ENCODE measurements at places on chromosomes 12 and 14.

- DNase-seq = no peak
Observed at GRCh38 chr14:91968280-91968679, 20.8 kb upstream of the FBLN5 start.

DNA sequence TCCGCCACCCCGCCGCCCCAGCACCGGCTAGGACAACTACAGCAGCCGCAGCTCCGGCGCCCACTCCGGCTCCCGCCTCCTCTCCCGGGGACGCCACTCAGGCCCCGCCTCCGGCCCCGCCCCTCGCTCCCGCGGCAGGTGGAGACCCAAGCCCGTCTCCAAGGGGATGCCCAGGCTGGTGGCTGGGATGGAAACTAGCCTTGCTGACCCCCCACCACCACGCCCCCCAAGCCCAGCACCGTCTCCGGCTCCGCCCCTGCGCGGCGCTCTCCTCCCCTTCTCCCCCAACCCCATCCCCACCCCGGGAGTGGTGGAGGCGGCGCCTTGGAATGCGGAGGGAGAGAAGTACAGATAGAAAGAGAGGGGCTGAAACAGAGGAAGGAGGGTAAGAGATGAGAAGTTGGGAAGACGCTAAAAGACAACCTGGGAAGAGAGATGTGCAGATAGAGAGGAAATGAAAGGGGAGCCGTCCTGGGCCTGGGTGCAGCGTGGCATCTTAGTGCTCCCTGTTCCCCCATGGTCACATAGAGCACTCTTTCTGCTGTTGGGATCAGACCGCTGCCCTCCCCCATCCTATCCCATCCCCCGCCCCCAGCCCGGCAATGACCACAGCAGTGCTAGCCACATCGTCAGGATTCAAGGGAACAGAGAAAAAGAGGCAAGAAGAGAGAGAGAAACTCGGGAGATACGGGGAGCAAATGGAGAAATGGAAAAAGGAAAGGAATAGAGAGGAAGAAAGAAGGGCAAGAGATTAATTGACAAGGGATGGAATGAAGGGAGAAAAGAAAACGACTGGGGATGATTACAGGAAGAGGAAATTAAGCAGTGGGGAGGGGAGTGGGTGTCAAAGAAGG is at the start of gene ITGA7:
Gene ITGA7 (minus strand): TSS at position 64 of the 854 bp plus-strand sequence. CDS start 222 bp downstream, outside the sequence.
- peak; percentile 23 for DNase-seq

DNA sequence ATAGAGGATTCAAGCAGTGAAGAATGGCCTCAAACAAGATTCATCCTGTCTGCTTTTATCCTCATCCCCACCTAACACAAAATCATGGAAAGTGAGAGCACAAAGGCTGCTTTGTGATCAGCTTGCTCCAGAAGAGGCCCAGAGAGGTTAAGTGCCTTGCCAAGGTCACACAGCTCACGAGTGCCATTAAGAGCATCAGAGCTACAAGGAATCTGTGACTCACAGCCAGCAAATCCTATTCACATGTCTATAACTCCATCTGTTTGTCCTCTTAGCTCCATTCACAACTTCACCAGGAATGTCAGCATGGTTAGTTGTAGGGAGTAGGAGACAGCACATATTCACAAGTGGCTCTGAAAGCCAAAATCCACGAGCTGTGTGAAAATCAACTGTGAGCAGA is 79.8 kb downstream of the TTC9 start:
- no peak for DNase-seq

DNA sequence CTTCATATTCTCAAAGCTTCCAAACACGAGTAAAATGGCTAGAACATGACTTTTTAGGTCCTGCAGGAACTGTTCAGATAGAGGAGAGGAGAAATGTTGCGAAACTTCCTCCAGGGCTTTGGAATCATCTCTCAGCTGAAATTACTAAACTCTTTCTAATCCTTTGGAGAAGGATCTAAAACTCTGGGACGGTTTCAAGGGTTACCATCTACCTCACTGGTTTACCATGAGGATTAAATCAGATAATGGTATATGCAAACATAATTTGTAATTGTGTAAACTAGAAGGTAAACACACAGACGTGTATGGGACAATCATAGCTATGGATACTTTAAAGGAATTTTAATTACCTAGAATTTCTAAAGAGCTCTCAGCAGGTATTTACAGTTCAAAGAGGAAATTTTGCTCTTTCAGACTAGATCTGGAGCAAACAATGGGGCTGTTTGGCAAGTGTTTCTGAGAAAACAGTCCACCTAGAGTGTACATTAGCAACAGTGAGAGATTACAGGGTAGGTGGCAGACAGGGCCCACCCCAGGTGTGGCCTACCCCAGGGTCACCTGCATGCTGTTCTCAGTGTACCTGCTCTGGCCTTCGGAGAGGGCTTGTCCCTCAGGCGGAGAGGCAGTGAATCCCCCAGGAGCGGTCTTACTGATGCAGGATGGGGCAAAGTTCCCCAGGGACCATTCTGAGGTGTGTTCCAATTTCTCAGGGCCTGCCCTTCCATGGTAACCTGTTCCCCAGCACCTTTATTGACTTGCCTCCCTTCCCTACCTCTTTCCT is 124.7 kb upstream of the MAX start:
- DNase-seq = no peak

DNA sequence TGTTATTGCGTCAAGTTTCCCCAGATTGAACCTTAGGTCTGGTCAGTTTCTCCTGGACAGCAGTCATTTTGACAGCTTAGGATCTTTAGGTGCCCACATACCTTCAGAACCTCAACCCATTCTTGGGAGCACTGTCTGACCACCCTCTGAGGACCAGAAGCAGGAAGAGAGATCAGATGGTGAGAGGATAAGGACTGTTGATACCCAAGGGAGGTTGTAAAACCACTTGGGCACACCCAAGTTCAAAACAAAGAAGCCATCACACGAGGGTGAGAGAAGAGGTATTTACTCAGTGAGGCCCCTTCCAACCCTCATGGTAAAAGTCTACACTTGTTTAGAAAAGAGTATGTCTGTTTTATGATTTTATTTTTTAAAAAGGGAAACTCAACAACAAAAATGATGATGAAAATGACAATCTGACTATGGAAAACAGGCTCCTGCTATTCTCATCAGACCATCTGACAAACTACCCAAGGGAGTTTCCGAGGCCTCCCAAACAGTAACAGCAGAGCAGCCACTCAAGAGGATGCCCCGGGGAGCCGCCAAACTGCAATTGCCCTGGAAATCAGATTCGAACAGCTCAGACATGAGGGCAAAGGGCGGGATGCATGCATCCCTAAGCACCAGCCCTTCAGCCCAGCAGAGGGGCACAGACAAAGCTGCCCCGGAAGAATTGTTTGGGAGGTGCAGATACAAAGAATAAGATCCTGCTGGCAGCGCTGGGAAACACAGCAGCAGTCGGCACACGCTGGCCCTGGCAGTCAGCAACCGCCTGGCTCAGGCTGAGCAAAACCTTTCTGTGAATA is 162.6 kb upstream of the PLEKHG7 start:
- DNase-seq = no peak

DNA sequence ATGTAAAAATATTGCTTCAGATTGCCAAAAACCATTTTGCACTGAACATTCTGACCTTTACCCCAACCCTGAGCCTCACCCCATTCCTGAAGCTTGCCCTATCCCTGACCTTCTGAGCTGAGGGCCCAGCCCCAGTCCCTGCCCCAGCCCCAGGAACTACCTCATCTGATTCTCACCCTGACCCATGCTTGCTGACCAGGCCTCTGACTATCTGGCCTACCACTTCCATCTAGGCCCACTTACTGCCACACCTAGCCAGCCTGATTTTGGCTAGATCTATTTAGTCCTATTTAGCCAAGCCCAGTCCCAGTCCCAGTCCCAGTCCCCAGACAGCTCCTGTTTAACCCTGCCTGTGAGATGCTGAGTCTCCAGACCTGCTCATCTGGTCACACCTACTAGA is 33.6 kb downstream of the OR10P1 start:
- no peak for DNase-seq

DNA sequence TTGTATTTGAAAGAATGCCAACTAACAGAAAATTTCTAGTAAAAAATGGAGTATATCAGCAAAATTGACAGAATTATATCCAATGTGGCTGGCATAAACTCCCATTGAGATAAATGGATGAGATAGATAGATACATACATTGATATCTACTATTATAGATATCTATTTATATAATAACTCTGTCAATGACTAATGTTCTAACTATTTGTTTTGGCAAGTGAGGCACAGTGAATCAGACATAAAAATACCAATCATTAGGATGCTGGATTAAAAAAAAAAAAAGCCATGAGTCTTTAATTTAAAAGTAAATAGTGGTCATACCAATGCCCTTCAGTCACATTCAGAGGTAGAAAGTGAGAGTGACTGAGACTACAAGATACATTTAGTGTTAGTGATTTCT is 33.7 kb upstream of the GLIPR1 start:
- no peak for DNase-seq

GRCh38 chr14:22070119-22070982 is 396.7 kb upstream of the OR4E1 start:
- DNase-seq = no peak

- DNase-seq = no peak
Observed at GRCh38 chr12:89108265-89108664, 244.0 kb downstream of the DUSP6 start.

- DNase-seq = no peak
Observed at GRCh38 chr12:106889326-106889725, 66.4 kb upstream of the TMEM263 start.

DNA sequence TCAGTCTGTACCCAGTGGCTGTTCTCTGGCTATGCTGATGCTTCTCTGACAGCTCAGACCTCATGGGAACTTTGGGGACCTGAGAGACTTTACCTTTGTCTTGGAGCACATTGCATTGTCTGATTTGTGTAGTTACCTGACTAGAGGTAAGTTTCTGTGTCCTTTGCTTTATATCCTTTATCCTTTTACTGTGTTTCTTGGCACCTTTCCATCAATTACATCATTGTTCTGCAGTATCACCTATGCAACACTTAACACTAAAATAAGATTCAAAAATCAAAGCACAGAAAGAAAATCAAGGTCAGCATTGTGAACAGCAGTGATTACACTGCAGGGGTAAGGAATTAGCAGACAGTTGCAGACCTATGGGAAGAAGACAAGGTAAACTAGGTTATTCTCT is 43.8 kb downstream of the SLC35F4 start:
- no peak for DNase-seq

GRCh38 chr12:113276306-113276705 is 55.0 kb downstream of the TPCN1 start:
- DNase-seq = no peak

DNA sequence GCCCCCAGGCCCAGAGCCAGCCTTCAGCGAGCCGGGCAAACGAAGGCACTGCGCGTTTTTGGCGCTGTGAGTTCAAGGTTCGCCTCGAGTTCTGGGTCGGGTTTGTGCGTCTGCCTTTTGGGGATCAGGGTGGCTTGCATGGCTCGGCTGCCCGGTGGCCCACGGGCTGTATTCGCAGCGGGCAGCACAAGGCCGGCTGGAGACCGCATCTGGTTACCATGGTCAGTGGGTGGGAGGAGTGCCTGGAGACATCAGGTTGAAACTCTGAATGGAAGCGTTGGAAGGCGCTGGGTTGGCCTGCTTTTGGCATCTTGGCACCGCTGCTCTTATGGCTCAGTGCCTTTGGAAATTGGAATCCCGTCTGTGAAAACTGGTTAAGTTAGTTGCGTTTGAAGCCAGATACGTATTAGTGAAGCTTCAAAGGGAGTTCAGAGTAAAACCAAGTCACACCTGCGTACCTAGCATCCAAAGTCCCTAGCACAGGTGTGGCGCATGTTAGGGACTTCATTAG is 50.9 kb downstream of the SNAPC1 start:
- no peak for DNase-seq

DNA sequence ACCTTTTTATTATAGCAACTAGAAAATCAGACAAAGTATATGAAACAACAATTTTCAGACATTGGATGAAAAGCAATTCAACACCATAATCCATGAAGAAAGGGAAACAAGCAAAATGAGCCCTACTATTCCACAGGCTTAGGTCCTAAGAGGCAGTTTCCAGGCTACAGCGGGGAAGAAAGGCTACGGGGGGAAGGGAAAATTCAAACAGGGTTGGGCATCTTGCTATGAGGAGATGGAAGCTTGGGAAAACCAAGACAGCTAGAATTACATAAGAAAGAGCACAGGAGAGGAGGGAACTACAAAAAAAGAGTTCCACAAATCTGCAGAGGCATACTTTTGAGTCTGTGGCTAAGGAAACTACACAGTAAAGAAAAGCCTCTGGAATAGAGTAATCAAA is 356.0 kb upstream of the CLEC14A start:
- no peak for DNase-seq

DNA sequence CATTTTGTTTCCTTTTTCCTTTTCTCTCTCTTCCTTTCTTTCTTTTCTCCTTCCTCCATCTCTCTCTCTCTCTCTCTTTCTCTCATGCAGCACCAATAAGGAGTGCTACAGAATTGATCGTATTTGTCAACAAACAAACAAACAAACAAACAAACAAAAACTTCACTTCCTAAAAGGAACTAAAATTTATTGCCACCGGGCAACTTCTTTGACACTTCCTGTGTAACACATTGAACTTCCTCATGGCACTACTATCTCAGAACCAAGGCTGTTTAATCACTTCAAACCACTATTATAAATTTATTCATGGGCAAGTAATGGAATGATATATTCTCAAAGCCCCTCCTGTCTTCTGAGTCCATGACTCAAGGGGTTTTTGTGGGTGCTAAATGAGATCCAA is 51.3 kb downstream of the SERPINA3 start:
- no peak for DNase-seq

- DNase-seq = no peak
Observed at GRCh38 chr14:66982247-66982646, 207.0 kb upstream of the GARIN2 start.

DNA sequence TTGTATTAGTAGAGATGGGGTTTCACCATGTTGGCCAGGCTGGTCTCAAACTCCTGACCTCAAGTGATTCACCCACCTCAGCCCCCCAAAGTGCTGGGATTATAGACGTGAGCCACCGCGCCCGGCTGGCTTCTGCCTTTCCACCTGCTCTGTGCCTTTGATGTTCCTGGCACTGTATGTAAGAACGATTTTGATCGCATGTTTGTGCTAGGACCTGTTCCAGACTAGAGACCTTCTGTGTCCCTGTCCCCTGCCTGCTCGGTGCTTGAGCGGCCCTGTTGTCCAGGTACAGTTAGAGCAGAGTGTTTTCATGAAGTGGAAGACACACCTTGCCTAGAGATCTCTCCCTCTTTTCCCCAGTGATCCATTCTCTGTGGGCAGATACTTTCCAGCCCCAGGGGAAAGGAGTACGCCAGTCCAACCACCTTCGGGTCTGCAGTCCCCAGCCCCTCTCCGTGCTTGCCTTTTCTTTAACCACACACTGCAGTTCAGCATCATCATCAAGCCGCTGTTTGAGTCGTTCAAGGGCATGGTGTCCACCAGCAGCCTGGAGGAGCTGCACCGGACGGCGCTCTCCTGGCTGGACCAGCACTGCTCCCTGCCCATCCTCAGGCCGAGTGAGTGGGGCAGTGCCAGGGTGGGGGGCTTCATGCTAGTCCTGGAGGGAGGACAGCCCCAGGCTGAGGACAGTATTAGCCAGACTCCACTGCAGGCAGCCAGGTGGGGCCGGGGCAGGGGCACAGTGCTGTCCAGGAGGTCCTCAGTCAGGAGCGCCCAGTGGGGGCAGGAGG is 33.4 kb downstream of the IL31 start:
- no peak for DNase-seq

- DNase-seq = no peak
Observed at GRCh38 chr14:101589486-101590015, 28.3 kb downstream of the DIO3 start.
